ENCODE measurements at places on chromosomes 3 and 15. TPM values are rescaled to one million over a fixed set of nuclear protein-coding genes. Genes with fewer than 3 reads are reported as not detected.
A peak's percentile ranks its signal among the peaks of the same experiment; 100 is the strongest.

DNA sequence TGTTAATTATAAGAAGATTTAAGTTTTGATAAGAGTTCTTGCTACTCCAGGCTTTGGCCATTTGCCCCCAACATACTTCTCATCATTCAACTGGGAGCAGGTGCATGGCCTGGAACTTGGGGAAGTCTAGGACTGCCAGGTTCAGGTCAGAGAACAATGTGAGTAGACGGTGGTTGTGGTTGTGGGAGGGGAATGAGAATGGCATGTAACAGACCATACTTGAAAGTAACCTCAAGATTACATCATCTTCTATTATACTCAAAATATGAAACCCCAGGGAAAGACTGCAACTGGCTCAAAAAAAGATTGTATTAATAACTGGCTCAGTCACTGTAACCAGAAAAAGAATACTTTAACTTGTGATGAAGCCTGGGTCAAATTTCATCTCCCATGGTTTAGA, 364.9 kb upstream of the DPPA4 start:
- no peaks in the 10 kb centered on the region for H3K4me1 ChIP-seq
- H3K36me3 ChIP-seq = no peaks in the 10 kb centered on the region
- H3K4me3 ChIP-seq = no peak overlapping the region
- no peaks in the 10 kb centered on the region for H3K27me3 ChIP-seq
- DNase-seq = no peak

- no peaks in the 10 kb centered on the region for H3K4me1 ChIP-seq
- DNase-seq = no peak
These were observed 417.4 kb upstream of the DPH6 start for GRCh38 chr15:35963326-35963725.

DNA sequence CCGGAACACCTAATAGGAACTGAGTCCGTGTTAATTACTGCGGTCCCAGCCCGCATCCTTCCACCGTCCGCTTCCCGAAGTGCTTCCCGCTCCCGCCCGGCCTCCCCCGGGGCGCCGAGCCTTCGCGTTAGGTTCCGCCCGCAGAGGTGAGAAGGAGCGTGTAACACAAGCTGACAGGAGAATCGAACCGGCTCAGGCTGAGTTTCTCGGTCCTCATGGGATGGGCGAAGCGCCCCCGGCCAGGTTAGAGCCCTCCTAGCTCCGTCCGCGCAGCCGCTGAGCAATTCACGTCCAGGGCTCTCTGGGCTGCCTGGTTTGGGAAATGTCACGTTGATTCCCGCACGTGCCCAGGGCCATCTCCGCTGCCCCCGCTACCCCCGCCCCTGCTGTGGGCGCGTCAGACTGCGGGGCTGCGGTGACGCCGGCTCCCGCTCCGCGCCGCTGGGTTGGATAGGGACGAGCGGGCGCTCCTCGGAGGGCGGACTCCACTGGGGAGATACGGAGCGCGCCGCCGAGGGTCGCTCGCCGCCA, 954 bp downstream of the CLDN11 start:
- peak overlapping the region; percentile 55 for H3K4me3 ChIP-seq
- peaks cover 23% of the 10 kb centered on the region for H3K4me1 ChIP-seq
- no peak overlapping the region for H3K27ac ChIP-seq
- DNase-seq = no peak
- peaks cover 16% of the 10 kb centered on the region for H3K27me3 ChIP-seq

Gene TMC3
- total RNA-seq = not detected

GRCh38 chr15:29937956-29938355, 115.7 kb upstream of the TJP1 start:
- DNase-seq = no peak
- H3K27ac ChIP-seq = no peak overlapping the region
- H3K4me3 ChIP-seq = no peak overlapping the region
- no peaks in the 10 kb centered on the region for H3K36me3 ChIP-seq
- no peaks in the 10 kb centered on the region for H3K4me1 ChIP-seq
- H3K27me3 ChIP-seq = no peaks in the 10 kb centered on the region
